Activated naive CD8-positive, alpha-beta T cell treated with anti-CD3 and anti-CD28 coated beads, Interleukin-2, amount 50 U/mL, for 16 hours (primary cell): ENCODE measurements at places on chromosomes 16 and 17.

DNA sequence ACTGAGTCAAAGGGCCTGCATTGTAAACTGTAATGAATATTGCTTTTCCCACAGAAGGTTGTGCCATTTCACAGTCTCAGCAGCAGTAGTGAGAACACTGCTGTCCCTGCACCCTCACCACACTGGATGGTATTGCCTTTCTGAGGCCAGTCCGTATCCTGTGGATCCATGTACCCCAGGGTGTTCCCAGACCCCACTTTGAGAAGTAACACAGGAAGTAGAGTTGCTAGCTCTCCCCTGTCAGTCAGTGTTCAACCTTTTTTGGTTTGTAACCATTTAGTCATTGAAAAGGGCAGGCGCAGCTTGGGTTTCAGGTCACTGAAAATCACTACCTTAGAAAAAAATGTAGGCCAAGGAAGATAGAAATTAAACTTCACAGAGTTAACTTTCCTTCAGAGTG, 37.9 kb downstream of the SLFN12L start:
- no peak for DNase-seq

DNA sequence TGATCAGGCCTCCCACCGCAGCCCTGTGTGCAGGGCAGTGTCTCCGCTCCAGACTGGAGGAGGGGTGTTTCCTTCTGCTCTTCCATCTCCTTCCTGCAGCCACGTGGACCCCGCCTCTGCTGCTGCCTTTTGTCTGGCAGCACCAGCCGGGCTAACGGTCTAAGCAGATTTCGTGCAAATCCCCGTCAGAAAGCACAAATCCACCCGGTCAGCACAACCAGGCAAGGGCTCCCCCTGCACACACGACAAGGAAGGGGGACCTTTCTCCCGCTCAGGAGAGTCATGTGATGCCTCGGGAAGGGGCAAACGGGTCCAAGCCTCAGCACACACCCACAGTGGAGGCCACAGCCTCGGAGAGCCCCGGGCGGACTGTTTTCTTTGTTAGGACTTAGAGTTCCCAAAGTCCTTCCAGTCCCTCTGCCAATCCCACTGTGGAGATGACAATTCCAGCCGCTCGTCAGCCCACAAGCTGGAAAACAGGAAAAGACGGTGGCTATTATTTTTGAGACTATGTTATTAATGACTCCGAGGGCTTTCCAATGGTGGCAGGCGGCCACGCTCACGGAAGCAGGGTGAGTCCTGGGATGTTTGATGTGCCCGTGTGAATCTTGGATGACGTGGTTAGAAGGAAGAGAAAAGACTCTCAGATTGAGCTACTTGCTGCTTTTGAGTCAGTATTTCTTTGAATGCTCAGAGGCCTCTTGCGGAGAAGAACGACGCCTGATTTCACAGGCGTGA, 22.5 kb upstream of the MEAK7 start:
- DNase-seq = no peak

DNA sequence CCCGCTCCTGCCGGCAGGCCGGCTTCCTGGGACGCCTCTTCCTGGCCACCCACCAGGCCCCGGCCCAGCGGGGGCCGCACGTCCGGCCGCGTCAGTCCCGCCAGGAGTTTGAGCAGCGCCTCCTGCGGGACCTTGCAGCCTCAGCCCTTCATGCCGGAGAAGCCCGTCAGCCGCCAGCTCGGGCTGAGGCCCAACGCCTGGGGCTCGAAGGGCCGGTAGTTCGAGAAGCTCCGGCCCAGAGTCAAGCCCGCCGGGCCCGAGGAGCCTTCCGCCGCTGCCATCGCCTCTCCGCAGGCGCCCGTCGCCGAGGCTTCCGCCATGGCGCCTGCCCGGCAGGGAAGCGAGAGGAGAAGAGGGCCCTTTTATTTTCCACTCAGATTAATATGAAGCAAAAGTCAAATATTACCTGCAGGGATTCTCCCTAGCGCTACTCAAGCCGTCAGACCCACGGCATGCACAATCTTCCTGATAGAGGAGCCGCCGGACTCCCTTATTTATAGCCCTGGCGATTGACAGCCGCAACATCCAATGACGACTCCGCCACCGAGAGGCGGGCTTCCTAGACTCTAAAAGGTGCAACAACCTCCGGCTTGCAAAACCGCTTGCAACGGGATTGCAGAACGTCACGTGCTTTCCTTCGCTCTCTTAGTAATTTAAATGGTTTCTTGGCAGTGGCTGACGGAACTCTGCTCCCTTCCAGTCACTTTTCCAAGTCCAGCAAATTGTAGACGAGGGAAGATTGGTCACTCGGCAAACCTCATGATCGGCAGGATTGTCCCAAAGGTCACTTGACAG, at the start of gene SEPHS2:
TSS of gene SEPHS2 (minus strand) at position 467 of the 795 bp plus-strand sequence. CDS start at position 320, 147 bp downstream.
- DNase-seq = peak; percentile 91

DNA sequence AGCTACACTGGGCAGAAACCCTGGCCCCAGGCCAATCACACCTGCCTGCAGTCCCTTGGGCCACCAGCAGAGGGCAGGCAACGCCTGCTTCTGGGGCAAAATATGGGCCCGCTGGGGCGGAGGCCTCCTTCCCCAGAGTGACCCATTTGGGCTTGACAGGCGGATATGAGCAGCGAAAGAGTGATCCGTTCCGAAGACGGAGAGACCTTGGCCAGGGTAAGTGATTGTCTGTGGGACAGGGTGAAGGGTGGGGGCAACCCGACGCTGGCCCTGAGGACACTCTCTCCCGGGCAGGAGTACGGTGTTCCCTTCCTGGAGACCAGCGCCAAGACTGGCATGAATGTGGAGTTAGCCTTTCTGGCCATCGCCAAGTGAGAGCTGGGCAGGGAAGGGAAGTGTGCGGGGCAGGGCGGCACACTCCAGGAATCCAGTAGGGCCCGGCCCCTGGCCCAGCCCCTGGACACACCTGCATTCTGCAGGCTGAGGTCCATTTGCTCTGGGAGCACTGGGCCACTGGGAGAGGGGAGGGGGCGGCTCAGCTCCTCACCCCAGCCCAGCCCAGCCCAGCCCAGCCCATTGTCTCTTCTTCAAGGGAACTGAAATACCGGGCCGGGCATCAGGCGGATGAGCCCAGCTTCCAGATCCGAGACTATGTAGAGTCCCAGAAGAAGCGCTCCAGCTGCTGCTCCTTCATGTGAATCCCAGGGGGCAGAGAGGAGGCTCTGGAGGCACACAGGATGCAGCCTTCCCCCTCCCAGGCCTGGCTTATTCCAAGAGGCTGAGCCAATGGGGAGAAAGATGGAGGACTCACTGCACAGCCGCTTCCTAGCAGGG, 3.5 kb upstream of the NHERF1 start:
- DNase-seq = peak; percentile 53

DNA sequence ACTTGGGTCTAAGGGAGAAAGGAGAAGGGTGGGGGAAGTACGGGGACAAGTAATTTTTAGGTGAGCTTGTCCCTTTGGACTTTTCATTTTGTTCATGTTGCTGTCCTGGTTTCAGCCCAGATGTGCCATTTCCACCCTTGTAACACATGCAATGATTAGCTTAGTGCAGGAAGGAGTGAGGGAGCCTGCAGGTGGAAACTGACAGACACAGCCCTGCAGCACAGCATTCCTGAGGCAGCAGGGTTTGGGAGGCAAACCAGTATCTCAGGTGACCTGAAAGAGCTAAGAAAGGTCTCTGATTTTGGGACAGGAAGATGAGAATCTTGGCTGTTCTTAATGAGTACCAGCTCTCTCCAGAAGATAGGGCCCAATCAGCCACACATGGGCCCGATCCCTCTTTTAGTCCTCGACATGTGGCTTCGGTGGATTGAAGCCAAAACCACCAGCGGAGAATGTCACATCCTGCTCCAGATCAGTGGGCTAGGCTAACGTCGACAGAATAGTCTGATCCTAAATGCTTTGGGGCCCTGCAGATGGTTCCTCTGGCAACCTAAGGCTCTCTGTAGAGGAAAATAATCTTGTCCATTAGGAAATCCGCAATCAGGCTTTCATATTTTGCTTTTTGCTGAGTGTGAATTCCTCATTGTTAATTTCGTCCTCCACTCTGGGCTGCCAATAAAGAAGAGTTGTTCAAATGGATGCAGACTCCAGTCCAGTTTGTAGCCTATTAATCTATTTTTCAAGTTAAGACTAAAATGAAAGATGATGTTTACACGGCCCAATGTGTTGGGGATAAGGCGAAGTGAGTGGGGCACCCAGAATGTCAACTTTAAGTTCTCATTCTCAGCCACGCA, 3.8 kb upstream of the RNF157 start:
- no peak for DNase-seq

DNA sequence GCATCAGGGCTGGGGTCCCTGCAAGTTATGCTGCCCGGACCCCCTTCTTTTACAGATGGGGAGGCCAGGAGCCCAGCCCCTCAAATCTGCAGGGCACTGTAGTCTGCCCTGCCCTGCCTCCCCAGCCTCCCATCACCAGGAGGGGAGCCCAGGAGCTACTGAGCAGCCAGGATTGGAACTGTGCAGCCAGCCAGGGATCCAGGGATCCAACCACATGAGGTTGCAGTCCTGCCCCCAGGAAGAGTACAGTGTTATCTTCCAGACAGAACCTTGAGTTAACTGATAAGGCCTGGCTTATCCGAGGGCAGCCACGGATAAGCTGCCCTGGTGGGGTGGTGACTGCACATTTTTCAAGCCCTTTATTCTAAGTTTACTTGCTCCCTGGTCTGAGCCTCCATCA, 11.4 kb upstream of the NDRG4 start:
- DNase-seq = no peak

DNA sequence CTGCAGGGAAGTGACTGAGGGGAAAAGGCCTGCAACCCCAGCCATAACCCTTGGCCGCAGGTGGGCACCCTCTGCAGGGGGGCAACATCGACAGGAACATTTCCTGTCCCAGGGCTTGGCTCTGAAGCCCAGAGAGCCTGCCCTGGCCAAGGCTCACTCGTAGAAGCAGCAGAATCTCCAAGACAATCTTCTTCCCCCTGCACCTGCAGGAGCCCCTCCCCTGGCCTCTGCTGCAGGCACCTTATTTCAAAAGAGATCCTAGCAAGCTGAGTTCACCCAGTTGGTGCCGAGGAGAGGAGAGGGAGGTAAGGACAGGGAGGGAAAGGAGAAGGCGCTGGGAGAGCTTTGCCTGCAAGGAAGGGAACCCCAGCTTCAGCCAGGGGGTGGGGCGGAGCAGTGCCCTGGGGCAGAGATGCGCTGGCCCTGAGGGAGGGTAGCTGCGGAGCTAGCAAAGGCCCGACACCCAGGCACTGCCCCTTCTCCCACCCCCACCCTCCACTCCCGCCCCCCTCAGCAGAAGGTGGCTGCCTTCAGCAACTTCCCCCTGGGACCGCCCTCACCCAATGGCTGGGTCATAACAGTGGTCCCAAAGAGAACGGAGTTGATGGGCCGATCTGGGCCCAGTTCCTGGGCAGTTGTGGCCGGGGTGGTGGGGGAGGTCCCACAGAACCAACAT, 104.3 kb upstream of the TNRC6C start:
- no peak for DNase-seq

DNA sequence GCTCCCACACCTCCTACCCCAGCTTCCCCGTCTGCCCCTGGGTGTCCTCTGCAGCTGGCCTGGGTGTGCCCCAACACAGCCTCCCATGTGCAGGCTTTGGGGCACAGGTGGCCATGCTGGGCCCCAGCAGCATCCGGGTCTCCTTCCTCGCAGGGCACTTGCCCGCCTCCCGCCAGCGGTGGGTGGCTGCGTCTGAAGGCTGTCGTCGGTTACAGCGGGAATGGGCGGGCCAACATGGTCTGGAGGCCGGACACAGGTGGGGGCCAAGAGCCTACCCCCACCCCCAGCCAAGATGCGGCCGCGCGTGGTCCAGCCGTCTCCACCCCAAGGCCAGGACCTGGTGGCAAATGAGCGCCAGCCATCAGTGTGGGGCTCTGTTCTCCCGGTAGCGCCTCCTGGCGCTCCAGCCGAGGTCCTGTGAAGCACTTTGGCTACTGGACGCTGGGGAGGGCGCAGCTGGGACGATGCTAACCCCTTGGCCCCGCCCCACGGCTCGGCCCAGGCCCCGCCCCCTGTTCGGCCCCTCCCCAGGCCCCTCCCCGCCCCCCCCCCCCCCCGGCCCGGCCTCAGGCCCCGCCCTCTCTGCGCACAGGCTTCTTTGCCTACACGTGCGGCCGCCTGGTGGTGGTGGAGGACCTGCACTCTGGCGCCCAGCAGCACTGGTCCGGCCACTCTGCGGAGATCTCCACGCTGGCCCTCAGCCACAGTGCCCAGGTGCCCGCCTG, 7.3 kb upstream of the RHOT2 start:
- no peak for DNase-seq

- no peak for DNase-seq
These were observed 39.3 kb upstream of the IL21R start for GRCh38 chr16:27362570-27363245.

GRCh38 chr17:64448665-64449512, at the start of gene MILR1:
Gene MILR1, plus strand, starts transcription at chr17:64449115. Its CDS starts 54 bp downstream, at chr17:64449169.
- no peak for DNase-seq

DNA sequence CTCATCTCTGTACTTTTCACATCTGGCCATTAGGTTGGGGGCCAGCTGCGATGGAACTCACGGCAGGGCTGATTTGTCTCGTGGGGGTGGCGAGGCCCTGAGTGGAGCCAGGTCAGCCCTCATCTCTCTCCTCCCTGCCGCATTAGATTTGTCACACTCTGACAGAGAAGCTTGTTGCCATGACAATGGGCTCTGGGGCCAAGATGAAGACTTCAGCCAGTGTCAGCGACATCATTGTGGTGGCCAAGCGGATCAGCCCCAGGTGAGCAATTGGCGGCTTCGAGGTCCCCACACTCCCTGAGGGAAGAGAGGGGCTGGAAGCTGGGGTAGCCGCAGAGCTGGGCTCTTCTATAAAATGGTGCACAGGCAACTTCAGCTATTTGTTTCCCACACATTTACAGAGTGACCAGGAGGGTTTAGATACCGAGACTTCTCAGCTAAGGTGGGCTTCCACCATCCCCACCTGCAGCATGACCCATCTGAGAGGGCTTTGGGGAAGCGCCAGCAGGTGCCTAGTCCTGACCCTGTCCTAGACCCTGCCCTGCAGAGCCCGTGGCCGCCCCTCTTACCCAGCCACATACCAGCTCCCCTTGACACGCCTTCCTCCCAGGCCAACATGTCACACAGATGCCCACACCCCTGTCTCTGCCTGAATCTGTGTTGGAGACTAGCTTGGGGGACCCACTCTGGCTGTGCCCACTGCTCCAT, 8.4 kb downstream of the TMEM98 start:
- no peak for DNase-seq

GRCh38 chr17:64399071-64399766, 8.6 kb upstream of the PECAM1 start:
- no peak for DNase-seq

DNA sequence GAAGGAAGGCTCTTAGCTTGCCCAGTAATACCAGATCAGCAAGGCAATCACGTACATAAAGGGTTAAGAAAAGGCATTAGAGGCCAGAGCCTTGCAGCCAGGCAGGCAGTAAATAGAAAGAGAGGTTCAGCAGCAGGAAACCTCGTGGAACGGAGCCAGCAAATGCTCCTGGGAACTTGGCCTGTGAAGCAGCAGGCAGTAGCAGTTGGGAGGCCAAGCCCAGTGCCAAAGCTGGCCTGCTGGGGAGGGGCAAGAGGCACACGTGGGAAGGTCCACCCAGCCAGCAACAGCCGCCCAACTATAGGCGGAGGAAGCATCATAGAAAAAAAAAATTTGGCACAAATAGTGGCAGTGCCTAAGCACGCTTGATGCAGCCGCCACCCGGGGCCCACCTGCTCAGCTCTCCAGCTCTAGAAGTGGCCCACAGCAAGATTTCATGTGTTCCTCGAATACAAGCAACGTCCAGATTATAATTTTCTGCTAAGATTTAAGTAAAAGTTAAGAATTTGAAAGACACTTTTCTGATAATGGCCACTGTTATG, 2339.5 kb downstream of the TP53TG3F start:
- no peak for DNase-seq

- no peak for DNase-seq
These were observed 93.1 kb downstream of the SALL1 start for GRCh38 chr16:51057969-51058337.
